ENCODE measurements at places on chromosomes 1 and 21.

- no peak for DNase-seq
Measured at GRCh38 chr1:232558954-232559353, 71.0 kb downstream of the SIPA1L2 start.

GRCh38 chr1:7527733-7528045 lies 243.4 kb upstream of the VAMP3 start:
- DNase-seq: no peak

GRCh38 chr21:33229099-33229783 lies 497 bp upstream of the IFNAR2 start:
- DNase-seq: no peak

DNA sequence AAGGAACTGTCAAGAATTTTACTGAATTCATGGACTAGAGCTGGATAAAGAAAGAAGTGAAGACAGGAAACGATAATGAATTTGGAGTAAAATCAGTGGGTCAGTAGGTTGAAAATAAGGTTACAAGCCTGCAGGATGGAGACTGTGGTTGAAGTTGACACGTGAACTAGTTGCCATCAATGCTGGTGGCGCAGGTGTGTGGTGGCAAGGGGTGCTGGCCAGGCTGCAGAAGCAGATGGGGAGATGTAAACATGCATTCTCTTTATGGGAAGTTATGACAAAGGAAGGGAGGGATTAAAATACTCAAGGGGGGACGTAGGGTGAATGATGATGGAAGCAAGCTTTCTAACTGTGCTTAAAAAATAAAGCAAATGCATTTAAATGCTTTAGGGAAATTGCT lies 263.1 kb downstream of the KCNJ6 start:
- no peak for DNase-seq

DNA sequence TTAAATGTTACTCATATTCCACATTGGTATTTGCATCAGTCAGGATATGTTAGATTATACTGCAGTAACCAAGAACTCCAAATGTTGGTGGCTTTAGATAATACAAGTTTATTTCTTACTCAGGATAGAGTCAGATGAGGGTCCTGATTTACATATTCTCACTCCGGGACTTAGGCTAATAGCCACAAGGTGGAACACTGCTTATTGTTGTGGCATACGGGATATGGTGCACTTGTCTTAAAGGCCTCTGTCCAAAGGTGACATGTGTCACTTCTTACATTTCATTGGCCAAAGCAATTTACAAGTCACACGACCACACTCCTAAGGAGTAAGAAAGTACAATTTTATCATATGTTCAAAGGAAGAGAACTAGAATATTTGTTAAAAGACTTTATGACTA lies 28.5 kb upstream of the ACADM start:
- no peak for DNase-seq

DNA sequence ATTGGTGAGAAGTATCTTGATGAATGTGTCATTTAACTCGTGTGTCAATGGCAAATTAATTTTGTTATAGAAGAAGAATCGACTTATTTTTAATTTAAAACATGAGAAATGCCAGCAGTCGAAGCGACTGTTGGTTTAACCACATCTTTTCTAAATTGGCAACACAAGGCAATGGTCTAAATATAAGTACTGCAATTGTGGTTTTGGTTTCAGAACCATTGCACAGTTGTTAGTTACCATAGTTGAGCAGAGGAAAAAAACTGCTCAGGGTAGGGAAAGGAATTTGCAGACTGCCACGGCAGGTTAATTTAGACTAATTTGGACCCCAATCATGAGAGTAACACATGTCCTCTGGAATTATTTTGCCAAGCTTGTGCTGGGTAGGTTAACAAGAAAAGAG lies 185.6 kb upstream of the RUNX1 start:
- no peak for DNase-seq

- DNase-seq: no peak
Measured at GRCh38 chr1:27011976-27012563, 580 bp downstream of the TENT5B start.

- DNase-seq: no peak
Measured at GRCh38 chr1:223083831-223084230, 59.2 kb downstream of the TLR5 start.

- DNase-seq: no peak
Measured at GRCh38 chr1:75725861-75726361, 1.4 kb downstream of the ACADM start.

- no peak for DNase-seq
Measured at GRCh38 chr21:37421306-37421705, 54.7 kb downstream of the DYRK1A start.

GRCh38 chr1:109902204-109902985 lies 8.3 kb upstream of the CSF1 start:
- no peak for DNase-seq

DNA sequence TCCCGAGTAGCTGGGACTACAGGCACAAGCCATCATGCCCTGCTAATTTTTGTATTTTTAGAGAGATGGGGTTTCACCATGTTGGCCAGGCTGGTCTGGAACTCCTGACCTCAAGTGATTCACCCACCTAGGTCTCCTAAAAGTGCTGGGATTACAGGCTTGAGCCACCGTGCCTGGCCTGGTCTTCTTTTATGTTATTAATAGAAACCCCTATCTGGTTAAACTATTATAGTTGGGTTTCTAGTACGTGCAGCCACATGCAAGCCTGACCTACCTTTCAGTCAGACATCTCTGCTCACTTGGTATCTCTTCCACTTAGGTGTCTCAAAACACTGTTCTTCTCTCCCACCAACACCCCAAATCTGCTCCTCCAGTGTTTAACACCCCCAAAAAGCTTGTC lies 34.4 kb downstream of the PSEN2 start:
- no peak for DNase-seq

GRCh38 chr1:22142315-22143064 lies 407 bp downstream of the WNT4 start:
- DNase-seq: no peak

GRCh38 chr1:36349241-36349671 lies 25.8 kb upstream of the EVA1B start:
- no peak for DNase-seq

GRCh38 chr1:178066296-178066907 lies 27.5 kb upstream of the RASAL2 start:
- no peak for DNase-seq

DNA sequence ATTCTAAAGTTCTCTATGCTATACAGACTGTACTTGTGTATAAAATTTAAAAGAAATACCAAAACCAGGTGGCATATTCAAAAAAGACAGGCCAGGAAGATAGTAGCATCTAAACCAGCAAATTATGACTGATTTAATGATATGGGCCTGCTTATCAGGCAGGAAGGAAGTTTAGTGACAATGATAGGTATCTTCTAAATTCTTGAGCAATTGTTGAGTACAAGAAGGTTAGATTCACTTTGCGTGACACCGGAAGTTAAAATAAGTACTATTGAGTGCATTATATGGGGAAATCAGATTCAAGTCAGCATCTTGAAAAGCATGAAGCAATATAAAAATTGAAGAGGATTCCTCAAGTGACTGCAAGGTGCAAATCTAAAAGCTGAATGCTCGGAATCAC lies 186.8 kb upstream of the RGS18 start:
- no peak for DNase-seq

DNA sequence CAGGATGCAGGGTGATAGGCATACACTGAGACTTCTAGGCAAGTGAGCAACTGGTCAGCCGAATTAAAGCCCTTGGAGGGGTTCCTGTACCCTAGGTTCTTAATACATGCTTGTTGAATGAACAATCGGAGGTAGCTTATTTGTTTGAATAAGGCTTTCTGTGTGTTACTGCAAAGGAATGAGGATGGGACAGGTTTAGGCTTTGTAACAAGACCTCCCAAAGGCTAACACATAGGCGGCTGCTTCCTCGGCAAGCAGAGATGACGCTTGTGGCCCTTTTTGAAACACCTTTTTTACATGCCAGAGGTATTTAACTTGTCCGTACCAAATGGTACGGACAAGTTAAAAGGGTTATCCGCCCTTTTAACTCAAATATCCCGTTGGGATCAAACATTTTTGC lies 511.6 kb downstream of the KIF26B start:
- DNase-seq: no peak

GRCh38 chr1:72547412-72547811 lies 265.1 kb upstream of the NEGR1 start:
- DNase-seq: no peak

GRCh38 chr21:46503922-46504550 lies 45.3 kb downstream of the DIP2A start:
- no peak for DNase-seq

DNA sequence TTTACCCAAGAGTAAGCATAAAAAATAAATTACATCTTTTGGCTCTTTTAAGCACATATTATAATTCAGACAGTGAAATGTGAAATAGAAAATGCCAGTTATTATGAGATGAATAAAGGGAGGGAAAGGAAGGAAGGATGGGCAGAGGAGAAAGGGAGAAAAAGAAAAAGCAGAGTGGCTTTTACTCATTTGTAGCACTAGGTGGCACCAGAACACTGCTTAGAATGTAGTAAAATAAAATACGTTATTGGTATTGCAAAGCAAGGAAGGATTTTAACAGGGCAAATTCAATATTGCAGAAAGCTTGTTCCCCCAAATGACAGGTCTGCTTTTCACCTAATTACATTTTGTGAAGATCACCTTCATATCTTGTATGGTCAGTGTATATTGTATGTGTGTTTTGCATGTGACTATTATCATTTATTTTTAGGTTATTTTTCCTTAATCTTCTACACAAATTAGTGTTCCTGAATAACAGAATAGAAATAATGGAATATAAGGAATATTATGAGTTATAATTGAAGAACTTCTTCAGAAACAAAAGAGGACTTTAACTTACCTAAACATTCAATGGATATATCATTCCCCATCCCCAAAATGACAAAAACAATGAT lies 9.1 kb upstream of the PCNX2 start:
- no peak for DNase-seq

DNA sequence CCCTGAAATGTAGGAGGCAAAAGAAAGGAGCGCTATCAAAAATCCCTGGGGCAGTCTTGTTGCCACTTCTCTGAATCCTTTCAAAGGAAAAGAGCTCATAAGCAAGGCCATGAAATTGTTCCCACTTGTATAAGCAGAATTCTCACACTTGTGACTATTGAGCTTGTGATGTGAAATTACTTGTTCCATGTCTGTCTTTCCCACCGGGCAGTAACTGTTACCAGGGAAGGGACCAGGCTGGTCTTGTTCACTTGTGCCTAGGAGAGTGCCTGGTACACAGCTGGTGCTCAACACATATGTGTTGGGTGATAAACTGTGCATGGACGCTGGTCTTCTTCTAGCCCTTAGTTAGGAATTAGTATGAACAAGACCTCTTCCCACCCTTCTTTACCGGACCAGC lies 150.6 kb downstream of the CDC7 start:
- DNase-seq: no peak

DNA sequence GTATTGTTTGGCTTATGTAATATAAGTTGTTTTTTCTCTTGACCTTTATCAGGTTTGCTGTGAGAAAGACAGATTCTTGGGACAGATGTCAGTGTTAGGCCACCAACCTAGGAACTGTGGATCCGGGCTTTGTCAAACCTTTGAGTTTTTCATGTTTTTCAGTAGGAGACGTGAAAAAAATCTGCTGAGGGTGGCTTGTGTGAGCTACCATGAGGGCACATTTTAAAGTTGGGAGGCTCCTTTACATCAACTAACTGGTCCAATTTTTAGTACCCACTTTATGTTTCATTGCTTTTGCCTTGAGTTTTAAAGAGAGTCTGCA lies 801 bp downstream of the RPS6KC1 start:
- DNase-seq: no peak

GRCh38 chr21:39137248-39138178 lies 45.7 kb downstream of the PSMG1 start:
- no peak for DNase-seq

DNA sequence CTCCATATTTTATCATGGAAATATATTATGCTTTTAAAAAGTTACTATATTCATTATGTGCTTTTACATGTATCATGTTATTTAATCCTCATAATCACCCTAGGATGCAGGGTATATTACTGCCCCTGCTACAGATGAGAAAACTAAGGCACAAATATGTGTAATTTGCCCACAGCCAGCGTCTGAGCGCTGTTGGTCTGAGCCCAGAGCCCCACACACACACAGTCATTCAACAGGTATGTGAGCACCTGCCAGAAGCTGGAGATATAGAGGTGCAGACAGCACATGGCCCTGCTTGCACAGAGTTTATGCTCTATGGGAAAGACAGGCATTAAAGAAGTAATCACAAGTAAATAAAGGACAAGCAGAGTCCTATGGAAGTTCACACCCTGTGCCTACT lies 49.8 kb upstream of the SEC16B start:
- no peak for DNase-seq

DNA sequence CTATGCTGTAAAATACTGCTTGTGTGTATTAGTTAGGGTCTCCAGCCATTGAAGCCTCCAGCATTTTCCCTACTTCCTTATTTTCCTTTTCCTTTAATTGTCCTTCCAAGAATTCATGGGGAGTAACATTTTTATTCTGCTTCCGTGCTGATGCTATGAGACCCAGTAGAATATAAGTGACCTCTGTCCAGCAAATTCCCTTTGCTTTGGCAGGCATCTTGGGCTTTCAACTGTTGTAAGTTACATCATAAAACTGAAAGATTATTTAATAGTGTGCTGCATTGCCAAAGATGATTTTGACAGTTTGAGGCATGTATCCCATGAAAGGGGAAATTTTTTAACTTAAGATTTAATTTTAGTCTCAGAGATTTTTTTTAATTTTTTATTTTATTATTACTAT lies 48.1 kb upstream of the B3GALT2 start:
- DNase-seq: no peak

DNA sequence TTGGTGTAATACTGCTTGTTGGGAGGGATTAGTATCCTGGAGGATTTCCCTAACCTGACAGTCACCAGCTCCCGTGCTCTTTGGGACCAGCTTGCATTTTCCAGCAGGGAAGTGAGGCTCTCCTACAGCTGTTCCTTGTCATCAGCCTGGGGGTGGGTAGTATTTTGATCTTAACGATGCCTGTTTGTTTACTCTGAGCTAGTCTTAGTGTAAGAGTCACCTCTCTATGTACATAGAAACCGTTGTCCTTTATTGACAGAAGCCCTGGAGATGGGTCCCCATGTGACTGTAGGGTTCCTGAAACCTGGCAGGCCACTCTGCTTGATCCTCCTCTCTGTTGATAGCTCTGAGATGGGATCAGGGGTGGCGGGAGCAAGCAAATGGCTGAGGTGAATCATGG lies 58.0 kb downstream of the ACP6 start:
- DNase-seq: no peak

DNA sequence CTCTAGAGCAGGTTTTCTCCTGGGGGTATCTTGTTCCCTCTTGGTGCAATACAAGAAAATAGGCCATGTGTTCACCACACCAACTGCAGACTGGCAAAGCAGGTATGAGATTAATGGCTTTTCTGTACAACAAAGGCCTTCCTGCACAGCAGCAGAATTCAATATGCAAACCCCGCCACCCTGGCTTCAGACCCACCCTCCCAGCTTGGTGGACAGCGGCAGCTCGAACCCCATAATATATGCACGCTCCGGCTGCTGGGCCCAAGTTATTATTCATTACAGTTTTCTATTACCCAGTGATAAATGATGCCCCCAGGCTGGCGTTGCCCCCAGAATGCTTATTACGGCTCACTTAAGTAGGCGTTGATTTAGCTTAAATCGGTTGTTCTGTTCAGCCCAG lies 144.2 kb downstream of the RRAGC start:
- DNase-seq: no peak

All from amygdala (tissue), 56 donors.